ENCODE measurements at places on chromosomes 11 and 22.
A peak's percentile ranks its signal among the peaks of the same experiment; 100 is the strongest.

GRCh38 chr11:85044911-85045310 is 582.2 kb downstream of the DLG2 start:
- no peak for DNase-seq

GRCh38 chr11:66543263-66544107 is 2.4 kb downstream of the ZDHHC24 start:
- peak; percentile 65 for DNase-seq

GRCh38 chr11:99634581-99634980 is 613.8 kb downstream of the CNTN5 start:
- DNase-seq: no peak

GRCh38 chr11:76623171-76623883 is 47.2 kb downstream of the LRRC32 start:
- no peak for DNase-seq

GRCh38 chr22:36606659-36607058 is 77.7 kb upstream of the EIF3D start:
- DNase-seq: no peak

- no peak for DNase-seq
These were observed 157.3 kb downstream of the SWAP70 start for GRCh38 chr11:9821008-9821752.

DNA sequence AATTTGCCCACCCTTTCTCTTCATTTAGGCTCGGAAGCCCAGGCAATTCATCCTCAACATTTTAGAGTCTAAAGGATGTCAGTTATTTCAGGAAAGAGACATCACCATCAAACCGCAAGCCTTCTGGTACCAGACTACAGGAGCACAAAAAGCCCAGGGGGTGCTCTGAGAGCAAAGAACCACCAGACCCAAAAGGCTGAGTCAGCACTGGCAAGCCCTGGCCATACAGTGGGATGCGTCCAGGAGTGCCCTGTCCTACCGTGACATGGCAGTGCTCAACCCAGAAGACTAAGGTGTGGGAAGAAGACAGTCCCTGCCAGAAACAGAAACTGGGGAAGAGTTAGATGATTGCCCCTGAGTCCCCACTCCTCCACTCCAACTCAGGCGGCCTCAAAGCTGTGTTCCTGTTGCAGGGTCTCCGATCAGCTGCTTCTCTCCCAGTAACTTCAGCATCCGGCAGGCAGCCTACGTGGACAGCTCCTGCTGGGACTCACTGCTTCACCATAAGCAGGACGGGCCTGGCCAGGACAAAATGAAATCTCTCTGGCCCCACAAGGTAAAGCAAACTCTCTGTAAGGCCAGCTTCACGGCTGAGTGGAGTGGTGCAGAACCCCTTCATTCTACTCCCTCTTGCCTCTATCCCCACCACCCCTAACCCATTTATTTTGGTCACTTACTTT is 1.5 kb downstream of the PANX3 start:
- DNase-seq: no peak

DNA sequence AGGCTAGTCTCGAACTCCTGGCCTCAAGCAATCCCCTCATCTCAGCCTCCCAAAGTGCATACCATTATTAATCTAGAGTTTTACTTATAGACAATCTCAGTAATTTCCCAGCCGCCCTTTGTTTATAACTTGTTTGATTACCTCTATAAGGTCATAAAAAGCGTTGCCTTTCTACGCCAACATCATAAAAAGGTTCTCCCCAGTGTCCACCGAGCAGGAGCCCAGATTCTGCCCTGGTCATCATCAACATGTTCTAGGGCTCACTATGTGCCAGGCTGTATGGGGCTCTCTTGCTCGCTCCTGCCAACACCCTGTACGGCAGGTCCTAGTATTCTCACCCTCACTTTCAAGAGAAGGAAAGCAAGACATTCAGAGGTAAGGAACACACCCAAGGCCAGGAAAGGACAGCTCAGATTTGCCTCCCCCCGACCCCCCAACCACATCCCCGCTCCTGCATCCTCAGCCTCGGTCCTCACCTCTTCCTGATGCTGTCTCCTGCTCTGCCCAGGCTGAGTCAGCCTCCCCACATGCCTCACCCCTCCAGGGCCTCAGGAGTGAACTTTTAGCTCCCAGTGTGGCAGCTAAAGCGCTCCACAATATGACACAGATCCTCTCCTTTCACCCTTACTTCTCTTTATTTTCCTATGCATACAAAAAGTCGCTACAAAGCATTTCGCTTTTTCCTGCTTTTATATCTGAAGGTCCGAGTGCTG is 14.3 kb downstream of the ARFGAP3 start:
- no peak for DNase-seq

- DNase-seq: no peak
These were observed 16.3 kb upstream of the SUSD2 start for GRCh38 chr22:24164940-24165339.

- no peak for DNase-seq
These were observed 132.0 kb downstream of the ELP4 start for GRCh38 chr11:31641477-31642062.

- DNase-seq: no peak
These were observed 1130.5 kb downstream of the BRD1 start for GRCh38 chr22:48697223-48697622.

- no peak for DNase-seq
These were observed 735.3 kb upstream of the RAG2 start for GRCh38 chr11:37333345-37333744.

DNA sequence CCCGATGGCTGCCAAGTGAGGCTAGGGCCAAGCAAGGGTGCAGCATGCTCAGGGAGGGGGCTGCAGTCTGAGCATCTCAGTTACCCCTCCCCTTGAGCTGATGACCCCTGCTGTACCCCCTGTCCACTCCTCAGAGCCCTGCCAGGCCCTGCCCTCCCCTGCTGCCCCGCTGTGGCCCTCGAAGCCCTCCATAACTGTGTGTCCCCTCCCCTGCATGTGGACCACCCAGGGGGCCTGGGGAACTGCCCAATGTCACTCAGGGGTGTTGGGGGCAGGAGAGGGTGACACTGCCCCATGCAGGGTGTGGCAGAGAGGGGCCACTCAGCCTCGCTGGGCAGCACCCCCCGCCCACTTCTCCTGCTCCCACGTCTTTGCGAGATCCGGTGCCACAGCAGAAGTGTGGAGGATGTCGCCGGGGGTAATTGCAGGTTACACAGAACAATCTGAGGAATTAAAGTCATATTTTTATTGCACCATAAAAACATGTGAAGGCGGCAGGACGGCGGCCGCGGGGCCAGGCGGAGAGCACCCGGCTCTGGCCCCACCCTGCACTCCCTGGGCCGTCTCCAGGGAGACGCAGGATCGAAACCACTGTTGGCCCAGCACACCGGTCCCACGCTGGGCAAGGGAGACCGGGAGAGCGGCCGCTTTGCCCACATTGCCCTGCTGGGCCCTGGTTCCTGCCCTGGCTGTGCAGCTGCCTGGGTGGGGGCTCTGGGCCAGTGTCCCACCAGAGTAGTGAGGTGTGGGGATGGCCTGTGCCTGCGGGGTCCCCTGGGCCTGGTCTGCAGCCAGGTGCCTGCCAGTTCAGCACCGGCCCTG is 18.7 kb upstream of the GNB1L start:
- DNase-seq: no peak

GRCh38 chr11:81673001-81673400 is 1060.7 kb downstream of the FAM181B start:
- DNase-seq: no peak

DNA sequence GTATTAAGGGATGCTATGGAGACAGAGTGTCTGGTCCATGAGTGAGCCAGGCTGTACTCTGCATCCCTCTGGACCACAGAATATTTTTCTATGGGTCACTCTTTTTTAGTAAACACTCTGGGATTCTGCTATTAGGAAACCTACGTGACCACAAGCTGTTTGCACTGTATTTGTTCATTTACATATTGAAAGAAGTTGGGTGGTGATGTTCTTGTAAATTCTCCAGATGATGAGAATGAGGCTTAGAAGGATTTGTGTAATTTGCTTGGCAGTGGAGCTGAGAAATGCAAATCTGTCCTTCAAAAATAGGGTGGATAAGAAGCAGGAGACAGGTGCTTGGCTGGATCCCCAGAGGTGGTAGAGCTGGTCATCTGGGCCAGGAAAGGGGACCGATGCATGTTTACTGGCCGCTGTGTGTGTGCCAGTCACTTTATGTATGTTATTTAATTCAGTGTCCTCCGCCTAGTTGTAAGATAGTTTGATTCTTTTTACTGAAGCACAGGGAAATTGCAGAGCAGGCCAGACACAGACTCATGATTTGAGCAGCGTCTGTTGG is 63.7 kb upstream of the HEPHL1 start:
- DNase-seq: no peak

DNA sequence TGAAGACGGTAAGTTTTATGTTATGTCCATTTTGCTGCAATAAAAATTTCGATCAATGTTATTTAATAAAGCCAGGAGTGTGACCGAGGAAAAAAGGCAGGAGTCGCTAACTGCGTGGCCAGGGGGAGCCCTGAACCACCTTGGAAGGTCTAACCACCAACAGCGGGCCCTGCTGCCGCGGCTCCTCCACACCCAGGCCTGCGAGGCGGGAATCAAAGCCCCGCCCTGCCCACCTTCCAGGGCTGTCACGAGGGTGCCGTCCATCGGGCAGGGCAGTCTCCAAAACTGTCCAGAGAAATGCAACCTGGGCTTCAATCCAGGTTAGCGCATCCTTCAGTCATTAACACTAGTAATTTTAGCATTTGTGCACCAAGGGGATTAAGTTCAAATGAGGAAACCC is 19.0 kb downstream of the PHF21B start:
- no peak for DNase-seq

DNA sequence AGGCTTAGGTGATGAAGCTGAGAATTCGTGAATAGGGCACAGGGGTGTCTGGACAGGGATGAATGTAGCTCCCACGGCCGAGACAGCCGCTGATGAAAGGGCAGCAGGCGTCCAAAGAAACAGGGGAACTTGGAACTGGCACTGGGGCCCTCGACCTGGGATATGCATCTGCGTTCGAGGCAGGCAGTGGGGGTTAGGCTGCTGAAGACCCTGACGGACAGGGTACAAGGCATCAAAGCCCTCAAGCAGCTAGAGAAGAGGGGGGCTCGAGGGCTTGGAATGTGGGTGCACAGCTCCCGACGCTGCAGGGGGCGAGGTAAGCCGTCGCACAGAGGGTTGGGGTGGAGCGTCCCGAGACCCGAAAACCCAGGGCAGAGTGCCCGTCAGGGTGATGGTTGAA is 6.9 kb upstream of the SYT8 start:
- DNase-seq: no peak

DNA sequence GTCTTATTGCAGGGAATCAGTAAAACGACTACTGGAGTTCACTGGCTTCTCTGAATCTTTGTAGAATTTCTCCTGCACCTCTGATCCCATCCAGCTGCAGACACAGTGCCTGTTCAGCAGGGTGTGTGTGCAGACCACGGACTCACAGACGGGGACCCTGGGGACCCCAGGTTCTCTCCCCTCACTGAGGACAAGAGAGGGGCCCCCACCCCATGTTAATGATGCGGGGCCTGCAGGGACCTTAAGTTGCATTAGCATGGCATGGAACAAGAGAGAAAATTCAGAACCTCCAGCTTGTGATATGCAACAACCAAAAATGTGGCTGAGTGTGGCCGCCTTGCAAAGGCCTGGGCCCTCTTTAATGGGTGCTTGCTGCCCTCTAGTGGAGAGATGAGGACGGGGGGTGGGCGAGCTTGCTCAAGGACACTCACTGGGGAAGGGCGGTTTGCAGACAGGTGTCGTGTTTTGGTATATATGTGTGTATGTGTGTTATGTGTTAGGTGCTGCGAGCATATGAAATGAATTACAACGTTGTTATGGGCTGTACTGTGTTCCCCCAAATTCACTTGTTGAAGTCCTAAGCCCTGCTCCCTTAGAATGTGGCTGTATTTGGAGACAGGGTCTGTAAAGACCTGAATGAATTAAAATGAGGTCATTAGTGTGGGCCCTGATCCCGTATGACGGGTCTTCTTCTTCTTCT is 84.4 kb upstream of the SEPTIN5 start:
- peak; percentile 85 for DNase-seq

- DNase-seq: no peak
These were observed 6.2 kb downstream of the APIP start for GRCh38 chr11:34909955-34910354.

GRCh38 chr11:115889712-115890111 is 385.5 kb upstream of the CADM1 start:
- DNase-seq: no peak

GRCh38 chr11:2325719-2326118 is 23.9 kb downstream of the TSPAN32 start:
- no peak for DNase-seq

DNA sequence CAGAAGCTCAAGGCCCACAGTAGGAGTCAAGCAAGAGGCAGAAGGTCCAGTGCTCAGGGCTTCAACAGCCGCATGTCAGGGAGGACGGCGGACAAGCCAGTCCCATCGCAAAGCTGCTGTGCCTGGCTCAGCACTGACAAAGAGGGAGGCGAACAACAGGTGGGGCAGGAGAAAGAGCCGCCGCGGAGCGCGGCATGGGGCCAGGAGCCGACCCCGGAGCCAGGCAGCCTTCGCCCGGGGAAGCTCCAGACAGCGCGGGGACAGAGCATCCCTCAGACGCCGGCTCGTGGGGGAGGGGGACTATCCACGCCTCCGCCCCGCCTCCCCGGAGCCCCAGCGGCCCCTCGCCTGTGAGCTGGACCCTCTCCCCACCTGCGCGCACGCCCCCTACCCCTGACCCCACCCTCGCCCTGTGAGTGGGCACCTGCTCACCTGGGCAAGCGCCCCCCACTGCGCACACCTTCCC is 369 bp downstream of the DHCR7 start:
- DNase-seq: peak; percentile 43

DNA sequence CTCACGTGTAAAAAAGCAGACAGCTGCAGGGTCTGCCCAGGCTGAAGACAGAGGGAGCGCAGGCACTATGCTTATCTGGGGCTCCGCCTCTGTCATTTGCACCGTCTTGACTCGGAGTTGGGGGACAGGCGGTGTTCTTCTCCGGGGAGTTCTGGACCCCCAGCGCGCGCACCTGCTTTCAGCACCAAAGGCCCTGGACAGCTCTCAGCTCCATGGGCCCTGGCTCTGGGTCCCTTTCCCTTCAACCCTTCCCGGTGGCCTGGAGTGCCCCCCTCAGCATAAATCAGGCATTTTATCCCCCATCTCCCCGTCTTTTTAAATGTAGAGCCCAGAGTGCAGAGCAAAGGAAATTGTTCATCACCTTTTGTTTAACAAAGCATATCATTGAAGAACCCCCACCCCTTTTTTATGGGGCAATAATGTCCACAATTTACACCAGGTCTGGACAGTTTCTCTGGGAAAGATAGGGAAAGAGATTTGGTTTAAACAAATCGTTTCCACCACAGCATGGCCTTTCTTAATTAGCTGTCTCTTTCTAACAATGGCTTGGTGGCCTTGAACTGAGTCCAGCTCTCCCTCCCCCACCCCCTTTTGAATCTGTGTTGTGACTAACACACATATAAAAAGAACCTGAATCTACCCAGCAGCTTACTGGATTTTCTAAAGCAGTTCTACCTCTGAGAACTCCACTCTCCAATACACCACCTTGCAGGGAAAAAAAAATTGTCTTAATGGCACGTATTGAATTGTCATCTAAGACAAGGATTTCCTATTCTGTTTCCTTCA is 1.7 kb downstream of the SEZ6L start:
- DNase-seq: peak; percentile 7

GRCh38 chr22:20238536-20238900 is 29.6 kb downstream of the RTN4R start:
- peak; percentile 82 for DNase-seq

- no peak for DNase-seq
These were observed 67.6 kb upstream of the ARHGAP42 start for GRCh38 chr11:100619484-100619883.

Data from stimulated activated naive CD8-positive, alpha-beta T cell treated with anti-CD3 and anti-CD28 coated beads, Interleukin-15, amount 100 ng/mL, for 72 hours (primary cell).